ENCODE measurements at places on chromosomes 3 and 15. TPM values are rescaled to one million over a fixed set of nuclear protein-coding genes. Genes with fewer than 3 reads are reported as not detected.

GRCh38 chr15:52069559-52069958, 43.0 kb downstream of the BCL2L10 start:
- DNase-seq, result no peak

- no peak for DNase-seq
These were observed 788 bp upstream of the WDR73 start for GRCh38 chr15:84654689-84655453.

EPHA3 gene
- total RNA-seq, result not detected

DNA sequence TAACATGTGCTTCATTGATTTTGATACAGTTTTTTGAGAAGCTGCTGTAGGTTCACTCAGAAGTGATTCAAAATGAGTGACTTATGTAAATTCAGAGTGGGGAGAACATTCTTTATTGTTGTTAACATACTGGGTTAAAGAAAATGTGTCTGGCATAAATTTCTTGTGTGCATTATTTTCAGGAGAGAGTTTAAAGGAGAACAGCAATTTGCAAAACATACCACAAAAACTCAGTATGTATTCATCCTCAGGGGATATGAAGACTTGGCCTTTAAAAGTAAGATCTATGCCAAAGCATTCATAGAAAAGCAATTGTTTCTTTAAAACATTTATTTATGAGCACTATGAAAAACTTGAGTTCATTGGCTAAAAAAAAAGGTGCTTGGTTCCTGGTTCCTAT, 1089.8 kb downstream of the ROBO2 start:
- no peak for DNase-seq

PRSS50 gene
- not detected for total RNA-seq

GRCh38 chr15:92619145-92620101, 36.2 kb downstream of the FAM174B start:
- DNase-seq, result no peak

DNA sequence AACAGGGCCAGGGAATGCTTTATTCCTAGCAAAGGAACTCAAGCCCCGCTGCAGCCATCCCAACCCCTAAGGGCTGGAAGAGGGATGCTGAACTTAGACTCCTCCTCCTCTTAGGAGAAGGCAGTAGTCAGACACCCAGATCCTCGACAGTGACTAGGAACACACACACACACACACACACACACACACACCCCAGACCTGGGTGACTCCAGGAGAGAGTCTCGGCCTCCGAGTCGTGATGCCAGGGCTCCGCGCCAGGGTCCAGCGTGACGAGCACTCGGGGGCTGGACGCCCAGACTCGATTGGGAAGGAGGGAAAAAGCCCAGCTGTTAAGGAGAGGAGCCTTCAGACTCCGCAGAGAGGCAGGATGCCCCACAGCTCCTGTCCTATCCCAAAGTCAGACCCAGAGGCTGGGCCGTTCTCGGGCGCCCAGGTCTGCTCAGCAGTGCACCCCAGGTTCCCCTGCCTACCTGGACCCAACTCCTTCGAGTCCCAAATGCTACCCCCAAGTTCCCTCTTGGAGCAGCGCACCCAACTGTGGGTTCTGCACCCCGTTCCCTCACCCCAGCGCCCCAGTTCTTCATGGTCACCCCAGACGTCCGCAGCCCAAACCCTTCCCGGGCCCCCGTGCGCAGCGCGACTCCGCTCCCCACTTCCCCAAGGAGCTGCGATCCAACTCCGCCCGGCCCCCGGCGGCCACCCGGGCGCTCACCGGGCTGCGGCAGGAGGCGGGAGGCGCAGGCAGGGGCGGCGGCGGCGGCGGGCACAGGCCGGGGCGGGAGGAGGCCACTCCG, 421 bp downstream of the BMF start:
- DNase-seq, result no peak

CADPS gene
- total RNA-seq, result not detected

DNA sequence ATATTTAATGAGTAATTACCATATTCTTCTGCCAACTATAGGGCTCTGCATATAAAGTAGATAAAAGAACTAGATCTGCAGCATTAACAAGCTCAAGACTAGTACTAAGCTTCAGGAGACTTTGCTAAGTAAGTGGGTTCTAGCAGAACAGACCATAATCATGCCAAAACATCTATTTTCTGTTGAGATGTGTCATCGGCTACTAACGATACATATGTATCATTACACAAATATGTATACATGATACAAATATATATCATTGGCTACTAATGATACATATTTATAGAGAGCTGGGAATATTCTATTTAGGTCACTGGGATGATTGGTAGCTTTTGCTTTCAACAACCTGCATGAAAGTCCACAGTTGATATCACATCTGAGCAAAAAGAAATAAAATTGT, 185.8 kb upstream of the DCBLD2 start:
- no peak for DNase-seq

DNA sequence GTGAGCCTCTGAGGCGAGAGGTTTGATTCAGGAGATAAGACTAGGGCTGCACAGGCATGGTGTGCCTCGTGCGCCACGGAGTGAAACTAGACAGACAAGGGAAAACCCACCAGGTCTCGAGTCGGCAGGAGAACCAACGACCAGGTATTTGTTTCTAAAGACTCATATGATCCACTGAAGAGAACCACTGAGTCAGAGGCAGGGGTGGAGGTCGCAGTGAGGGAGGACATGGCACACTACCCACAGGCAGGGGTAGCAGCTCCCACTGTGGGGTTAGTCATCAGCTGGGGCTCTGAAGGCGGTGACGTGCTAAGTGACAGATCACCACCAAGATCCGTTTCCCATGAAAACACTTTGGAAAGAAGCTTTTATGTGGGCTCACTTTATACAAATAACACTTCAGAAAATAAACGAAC, 45.7 kb downstream of the CHSY1 start:
- DNase-seq, result no peak

GRCh38 chr3:25967385-25967784, 177.5 kb downstream of the OXSM start:
- DNase-seq, result no peak

- no peak for DNase-seq
These were observed 526.8 kb upstream of the CCDC54 start for GRCh38 chr3:106850437-106850836.

DNA sequence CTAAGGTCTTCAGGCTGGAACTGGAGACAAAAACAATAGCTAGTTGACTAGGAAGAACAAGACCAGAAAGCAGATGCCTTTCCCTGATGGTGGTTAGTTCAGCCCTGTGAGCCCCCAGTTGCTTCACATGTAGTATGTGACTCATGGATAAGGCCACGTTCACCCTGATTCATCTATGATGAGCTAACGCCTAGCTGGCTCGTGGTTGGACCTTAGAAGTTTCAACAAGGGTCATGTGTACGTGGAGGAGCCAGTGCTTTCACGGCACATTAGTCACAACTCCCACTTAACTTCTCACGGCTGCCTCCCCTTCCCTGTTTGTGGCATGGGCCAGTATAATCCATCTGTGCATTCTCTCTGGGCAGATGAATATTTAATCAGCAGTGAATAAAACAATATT, 20.6 kb downstream of the COL8A1 start:
- DNase-seq, result peak; percentile 95

SLC15A2 gene
- total RNA-seq, result 0.40 TPM

MAP1A gene
- total RNA-seq, result 0.72 TPM

DNA sequence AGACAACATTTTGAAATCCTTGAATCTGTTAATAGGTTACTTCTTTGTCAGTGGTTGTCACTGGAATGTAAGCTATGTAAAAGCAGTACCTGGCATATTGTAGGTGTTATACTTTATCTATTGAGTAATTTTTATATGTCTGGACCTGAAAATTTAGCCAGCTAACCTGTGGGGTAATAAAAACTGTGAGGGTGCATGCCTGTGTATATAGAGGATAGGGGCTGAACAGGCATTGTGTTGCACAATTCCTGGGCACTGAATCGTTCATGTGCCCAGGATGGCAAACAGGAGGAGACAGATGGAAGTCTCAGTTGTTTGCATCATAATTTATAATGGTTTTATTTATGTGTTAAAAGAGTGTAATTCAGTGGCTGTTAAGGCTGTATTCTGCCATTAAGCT, 67.1 kb downstream of the ARMC8 start:
- peak; percentile 25 for DNase-seq

GRCh38 chr3:132037581-132037980, 2.8 kb upstream of the CPNE4 start:
- no peak for DNase-seq

GRCh38 chr3:151305060-151305774, 11.4 kb downstream of the GPR87 start:
- DNase-seq, result peak; percentile 98

- DNase-seq, result no peak
These were observed 110.3 kb downstream of the MYLK start for GRCh38 chr3:123773681-123774431.

DNA sequence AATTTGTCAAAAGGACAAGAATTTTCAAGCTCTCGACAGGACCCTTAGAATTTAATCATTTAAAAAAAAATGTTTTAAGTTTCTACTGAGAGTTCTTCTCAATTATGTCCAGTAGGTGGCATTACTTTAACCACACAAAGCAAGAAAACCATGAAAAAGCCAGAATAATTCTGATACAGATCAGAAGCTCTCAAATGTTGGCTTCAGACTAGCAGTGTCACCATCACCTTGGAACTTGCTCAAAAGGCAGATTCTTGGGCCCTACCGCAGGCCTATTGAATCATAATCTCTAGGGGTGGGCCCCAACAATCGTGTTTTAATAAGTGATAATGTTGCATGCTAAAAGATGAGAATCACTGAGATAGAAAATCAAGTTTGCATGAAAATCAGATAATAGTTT, 99.5 kb upstream of the KCNMB2 start:
- no peak for DNase-seq

HYAL1 gene
- 2.2 TPM for total RNA-seq

- no peak for DNase-seq
These were observed 130.6 kb downstream of the STAG1 start for GRCh38 chr3:136621628-136622027.

DNA sequence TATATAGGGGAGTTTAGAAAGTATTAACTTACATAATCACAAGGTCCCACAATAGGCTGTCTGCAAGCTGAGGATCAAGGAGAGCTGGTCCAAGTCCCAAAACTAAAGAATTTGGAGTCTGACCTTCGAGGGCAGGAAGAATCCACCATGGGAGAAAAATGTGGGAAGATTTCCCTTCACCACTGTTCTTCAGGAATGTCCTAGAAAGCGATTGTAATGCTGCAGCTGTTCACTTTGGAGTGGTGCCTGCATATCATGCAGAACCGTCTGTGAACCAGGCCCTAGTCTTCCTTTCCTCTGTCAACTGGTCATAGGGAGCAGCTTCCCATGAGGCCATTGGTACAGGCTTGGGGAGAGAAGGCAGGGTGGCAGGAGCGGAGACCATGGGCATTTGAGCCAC, 497.9 kb upstream of the ARPP21 start:
- DNase-seq, result no peak

DNA sequence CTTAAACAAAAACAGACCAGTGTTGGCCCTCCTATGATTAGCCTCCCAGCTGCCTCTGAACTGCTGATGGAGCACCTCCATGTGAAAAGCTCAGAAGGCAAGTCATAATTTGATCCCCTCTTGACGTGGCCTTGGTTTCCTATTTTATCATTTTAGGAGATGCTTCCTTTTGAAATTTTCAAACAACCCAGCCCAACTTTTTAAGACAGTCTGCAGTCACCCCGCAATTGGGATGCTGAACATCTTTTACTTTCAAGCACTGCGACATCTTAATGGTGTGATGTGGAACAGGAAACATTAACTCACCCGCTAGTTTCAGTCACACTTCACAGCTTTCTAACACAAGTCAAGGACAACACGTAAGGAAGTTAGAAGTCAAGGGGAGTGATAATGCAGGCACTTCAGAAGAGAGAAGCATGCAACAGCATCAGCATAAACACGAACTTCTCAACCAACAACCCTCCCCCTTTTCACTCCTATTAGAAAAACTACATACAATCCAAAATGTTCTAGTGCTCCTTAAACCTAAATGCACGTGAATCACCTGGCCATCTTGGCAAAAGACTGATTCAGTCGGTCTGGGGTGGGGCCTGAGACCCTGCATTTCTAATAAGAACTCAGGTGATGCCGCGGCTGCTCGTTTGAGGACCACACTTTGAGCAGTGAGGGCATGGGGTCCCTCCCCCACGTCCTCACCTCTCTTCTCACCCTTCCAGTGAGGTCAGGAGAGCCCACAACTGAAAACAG, 161.5 kb downstream of the FOXP1 start:
- DNase-seq, result no peak

C2CD4A gene
- 0.35 TPM for total RNA-seq

GRCh38 chr3:23258110-23258509, 55.0 kb downstream of the UBE2E2 start:
- DNase-seq, result no peak

TOMM70 gene
- total RNA-seq, result 27.5 TPM

HCLS1 gene
- total RNA-seq, result 1.0 TPM

GRCh38 chr15:99682455-99682854, 50.8 kb downstream of the LYSMD4 start:
- peak; percentile 83 for DNase-seq

GRCh38 chr15:63231706-63232105, 42.3 kb downstream of the RAB8B start:
- no peak for DNase-seq

DNA sequence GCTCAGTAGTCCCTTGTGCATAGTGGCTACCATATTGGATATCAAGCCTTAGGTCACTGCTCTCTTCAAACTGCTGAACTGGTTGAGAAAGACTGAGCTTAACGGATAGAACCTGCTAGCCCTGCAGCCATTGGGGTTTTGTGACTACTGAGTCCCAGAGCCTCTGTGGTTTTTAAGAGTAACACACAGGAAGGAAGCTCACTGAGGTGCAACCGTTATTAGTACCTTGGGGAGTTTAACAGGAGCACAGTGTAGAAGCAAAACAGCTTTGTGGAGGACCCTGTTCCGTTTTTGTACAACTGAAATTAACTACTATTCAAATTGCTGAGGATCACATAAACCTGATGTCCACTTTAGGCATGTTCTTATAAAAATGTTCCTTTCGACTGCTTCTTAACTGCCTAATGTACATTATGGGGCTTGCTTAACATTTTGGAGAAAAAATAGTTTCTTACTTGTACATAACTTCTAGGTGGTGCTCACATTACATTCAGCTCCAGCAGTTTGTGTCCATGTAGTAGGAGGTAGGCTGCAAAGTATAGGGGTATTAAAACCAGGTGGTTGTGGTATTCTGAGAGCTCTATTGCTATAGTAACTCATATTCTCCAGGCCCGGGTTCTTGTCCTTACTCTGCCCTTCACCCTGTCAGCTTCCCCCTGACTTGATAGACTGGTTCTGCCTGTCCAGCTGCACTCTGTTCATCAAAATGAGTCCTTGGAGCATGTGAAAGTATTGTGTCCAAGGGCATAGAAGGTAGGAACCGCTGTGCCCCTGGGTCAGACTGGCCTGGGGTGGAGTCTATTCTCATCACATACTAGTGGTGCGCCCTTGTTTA, 17.3 kb downstream of the PXK start:
- DNase-seq, result no peak

ZPLD1 gene
- total RNA-seq, result 0.07 TPM

RARRES1 gene
- total RNA-seq, result 9.8 TPM
